ENCODE measurements at places on chromosomes 5 and 9.

GRCh38 chr5:142484821-142485387, 160.1 kb upstream of the SPRY4 start:
- no peak for DNase-seq

GRCh38 chr5:10352430-10353240, 860 bp upstream of the MARCHF6 start:
- DNase-seq, result no peak

DNA sequence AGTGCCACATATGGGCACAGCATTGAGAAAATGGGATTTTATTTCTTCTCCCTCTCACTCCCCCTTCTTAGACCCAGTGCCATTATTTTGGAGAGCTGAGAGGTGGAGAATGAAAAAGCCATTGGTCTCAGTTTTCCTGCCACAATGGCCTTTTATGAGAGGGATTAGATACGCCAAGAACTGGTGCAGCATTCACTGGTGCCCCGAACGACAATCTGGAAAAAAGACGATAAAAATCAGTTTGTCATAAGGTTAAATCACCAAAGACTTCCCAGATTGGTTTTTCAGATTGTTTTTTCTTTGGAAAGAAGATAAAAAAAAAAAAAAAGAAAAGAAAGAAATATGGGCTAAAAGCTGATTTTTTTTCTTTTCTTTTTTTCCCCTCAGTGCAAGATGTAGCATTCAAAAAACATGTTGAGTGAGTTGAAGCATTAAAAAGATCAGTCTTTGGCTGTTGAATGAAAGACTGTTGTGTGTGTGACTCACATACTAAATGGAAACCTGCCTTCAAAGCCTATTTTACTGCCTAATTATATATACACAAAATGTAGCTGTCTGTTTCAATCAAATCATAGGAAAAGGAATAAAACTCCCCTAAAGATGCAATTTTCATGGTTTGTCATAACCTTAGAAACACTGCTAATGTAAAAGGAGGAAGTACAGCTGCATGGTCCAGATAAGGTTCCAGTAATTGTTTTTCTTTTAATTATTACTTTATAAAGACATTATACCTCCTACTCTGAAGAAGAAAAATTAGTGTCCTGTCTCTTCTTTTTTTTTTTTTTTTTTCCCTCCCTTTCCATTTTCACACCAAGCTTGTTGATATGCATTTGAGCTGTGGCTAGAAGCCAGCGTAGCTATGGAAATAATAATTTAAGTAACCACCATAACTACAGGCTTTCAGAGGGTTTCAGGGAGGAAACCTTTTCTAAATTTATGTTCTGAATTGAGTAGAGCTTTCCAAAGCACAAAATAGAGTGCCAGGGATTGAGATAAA, 27.2 kb upstream of the ZNF608 start:
- no peak for DNase-seq

DNA sequence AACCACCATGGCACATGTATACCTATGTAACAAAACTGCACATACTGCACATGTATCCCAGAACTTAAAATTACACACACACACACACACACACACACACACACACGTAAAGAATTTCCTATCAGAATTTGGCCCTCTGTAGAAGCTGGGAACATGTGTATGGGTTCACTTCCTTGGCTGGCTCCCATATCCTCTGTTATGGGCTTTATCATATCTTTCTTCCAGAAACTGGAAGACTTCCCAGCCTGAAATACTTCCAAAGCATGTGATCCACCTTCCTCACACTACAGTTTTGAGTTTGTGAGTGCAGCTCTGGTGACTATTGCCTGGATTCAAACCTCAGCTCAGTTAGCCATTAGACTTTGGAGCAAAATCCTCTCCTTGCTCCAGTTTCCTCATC, 78.6 kb upstream of the GDNF start:
- no peak for DNase-seq

DNA sequence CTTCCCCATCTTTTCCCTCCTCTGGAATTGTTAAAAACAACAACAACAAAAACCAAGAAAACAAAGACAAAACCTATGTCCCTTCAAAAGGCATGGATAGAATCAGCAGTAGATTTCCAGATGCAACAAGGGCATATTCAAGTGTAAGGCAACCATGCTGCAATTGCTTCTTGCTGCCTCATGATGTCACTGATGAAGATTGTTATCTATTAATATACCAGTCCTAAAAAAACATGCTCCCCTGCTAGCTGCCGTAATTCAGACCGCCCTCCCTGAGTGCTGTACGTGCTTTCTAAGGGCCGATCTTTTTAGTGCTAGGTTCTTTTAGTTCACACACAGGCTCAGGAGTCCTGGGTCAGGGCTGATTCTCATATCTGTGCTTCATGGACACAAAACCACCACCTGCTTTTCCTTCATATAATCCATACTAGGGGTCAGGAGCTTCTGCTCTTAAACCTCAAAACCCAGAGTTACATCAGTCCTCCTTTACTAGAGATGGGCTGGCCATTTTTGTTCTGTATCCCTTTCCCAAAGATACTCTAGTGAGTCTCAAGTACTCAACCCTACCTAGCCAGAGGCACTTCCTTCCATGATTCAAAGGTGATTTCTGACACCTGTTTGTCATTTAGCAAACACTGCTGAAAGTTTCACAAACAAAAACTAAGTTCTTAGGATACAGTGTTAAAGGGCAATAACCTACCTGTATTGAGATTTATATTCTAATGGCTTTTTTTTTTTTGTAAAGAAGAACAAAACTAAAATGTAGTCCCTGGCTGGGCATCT, 82.1 kb downstream of the GIN1 start:
- DNase-seq, result no peak

GRCh38 chr5:177371120-177372033, 12.9 kb upstream of the SLC34A1 start:
- no peak for DNase-seq

GRCh38 chr9:70382709-70383605, 31.5 kb downstream of the KLF9 start:
- no peak for DNase-seq

DNA sequence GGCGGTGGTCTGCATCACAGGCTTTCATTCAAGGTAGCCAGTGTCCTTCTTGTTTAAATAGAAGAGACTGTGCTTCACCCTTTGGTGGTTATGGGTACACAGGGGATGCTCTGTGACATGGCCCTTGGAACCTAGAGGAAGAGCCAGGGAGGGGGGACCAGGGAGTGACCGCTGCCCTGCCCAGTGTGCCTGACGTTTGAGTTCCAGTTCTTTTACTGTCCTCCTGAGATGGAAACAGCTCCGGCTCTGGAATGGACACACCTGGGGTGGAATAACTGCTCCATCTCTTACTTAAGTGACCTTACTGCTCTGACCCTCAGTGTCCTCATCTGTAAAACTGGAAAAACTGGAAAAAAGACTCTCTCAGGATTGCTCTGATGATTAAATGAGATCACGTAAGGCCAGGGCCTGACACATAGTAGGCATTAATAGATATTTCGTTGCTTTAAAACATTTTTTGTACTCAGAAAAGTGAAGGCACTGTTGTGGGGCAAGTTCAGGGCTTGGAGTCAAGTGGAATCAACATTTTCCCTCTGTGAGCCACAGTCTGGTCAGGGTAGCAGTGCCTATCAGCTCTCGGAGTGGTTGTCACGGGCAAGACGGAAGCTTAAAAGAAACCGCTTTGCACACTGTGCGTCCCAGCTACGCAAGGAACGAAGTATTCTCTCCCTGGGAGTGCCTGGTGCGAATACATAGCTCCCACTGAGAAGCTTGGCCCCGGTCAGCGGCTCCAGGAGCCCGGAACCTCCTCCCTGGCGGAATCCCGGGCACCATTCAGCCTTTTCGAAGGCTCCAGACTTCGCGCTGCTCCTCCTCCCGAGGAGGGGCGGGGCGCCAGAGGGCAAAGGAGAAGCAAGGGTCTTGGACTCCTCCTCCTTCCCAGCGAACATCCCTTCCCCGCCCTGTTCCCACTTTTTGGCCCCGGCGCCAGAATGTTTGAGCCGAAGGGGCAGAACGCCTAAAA, 5.8 kb downstream of the POU4F3 start:
- DNase-seq, result no peak

DNA sequence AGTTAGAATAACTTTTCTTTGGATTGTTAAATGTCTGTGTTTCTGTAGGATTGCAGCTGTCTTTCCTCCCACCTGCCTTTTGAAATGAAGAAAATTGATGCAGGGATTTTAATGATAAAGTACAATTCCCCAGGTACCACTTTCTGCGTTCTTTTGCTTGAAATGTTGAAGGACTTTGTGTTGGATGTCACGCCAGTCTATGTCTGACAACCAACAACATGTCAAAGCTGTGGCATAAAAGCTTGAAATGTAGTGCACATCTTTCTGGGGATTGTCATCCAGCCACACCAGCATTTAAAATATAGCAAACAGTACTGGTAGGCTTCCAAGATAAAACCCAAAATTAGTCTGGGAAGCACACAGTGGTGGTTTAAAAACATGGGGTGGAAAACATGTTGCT, 381.4 kb downstream of the TMEM161B start:
- DNase-seq, result no peak

DNA sequence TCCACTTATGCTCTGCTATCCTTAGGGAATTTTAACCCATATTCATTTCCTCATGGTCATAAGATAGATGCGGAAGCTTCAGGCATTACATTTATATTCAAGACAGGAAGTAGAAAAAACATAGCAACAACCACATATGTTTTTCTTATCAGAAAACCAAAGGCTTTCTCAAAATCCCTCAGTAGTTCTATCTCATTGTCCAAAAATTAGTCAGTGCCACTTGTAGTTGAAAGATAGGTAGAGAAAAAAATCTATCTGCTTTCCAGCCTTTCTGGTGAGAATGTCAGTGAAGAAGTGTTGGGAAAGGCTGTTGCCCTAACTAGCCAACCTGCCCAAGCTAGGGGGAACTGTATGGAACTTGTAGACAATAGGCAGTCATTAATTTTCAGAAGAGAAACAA, 23.5 kb upstream of the MOCS2 start:
- no peak for DNase-seq

GRCh38 chr5:179212870-179213269, 132.4 kb downstream of the ADAMTS2 start:
- DNase-seq, result no peak

GRCh38 chr5:3220201-3220600, 375.4 kb upstream of the IRX1 start:
- no peak for DNase-seq

DNA sequence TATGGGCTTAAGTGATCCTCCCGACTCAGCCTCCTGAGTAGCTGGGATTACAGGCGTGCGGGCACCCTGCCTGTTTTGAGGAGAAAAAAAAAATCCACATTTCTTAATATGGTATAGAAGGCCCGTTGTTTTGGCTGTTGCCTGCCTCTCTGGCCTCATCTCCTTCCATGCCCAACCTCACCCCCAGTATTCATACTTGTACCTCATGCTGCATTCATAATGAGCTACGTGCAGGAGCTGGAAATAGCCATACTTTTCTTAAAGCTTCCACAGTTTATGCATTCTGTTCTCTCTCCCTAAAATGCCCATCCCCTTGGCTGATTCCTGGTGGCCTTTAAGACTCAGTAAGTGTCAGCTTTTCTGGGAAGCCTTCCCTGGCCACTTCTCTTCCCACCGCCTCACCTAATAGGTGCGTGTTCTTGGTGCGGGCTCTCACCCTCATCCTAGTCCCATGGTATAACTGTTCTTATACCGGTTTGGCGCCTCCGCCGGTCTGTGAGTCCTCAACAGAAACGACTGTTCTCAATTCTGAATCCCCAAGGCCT, 2.1 kb upstream of the TPM2 start:
- no peak for DNase-seq

GRCh38 chr9:131876486-131876885, 136.6 kb upstream of the RAPGEF1 start:
- DNase-seq, result no peak

GRCh38 chr5:117204926-117205869, 630.6 kb upstream of the SEMA6A start:
- no peak for DNase-seq
